ENCODE measurements at places on chromosomes 5 and 9.

GRCh38 chr9:131217331-131218031, 58.8 kb downstream of the FAM78A start:
- DNase-seq = no peak

DNA sequence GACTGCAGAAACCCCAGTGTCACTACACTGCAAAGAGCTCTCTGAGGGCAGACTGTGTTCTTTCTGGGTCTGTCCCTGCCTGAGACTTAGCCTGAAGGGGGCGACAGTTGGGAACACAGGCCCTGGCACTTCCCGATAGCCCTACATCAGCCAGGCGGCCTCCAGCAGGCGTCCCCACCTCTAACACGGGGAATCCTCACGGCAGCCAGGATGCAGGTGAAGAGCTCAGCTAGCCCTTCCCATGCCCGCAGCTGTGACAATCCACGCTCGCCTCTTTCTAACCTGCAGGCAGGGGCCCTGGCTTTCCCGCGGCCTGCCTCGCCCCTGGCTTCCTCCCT, 5.9 kb downstream of the MED22 start:
- DNase-seq = no peak

DNA sequence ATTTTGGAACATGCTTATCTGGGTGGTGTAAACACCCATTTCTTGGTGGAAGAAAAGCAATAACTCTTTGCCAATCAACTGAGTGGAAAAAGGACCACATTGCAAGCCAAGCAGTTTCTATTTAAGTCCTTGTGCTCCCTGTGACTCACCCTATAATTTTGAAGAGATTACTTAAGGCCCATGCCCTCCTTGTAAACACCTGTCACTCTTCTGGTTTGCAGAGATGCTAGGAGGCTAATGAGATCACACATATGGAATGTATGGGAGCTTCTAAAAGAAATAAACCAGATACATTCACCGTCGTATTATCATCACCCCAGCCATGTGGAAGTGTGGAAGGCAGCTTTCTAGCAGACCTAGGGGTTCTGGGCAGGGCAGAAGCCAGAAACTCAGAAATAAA, 337.1 kb downstream of the GADD45G start:
- peak; percentile 60 for DNase-seq

- no peak for DNase-seq
Measured at GRCh38 chr5:120614531-120615180, 150.6 kb downstream of the PRR16 start.

GRCh38 chr5:60719329-60719728, 19.4 kb upstream of the DEPDC1B start:
- DNase-seq = no peak

DNA sequence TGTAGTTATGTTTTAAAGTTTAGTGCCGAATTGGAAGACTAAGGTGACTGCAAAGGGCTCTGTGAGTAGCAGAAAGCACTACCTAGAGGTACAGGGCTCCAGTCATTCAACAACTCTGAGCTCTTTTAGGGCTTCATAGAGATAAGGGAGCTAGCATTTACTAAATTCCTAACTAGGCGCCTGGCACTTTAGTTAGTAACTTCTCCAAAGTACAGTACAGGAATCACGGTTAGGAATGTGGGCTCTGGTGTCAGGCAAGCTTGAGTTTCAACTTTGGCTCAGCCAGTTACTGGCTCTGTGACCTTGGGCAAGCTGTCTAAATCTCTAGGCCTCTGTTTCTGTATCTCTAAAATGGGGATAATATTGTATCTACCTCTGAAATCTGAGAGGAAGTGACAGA, 115.3 kb downstream of the SLIT3 start:
- DNase-seq = no peak

- no peak for DNase-seq
Measured at GRCh38 chr5:32329395-32329834, 16.7 kb upstream of the MTMR12 start.

GRCh38 chr9:130182381-130182909, 10.2 kb downstream of the NCS1 start:
- no peak for DNase-seq
